Fibroblast of upper back skin (primary cell): ENCODE measurements at places on chromosomes 2 and 18.

- no peak for DNase-seq
These were observed 465.1 kb downstream of the LPIN1 start for GRCh38 chr2:12211326-12212175.

DNA sequence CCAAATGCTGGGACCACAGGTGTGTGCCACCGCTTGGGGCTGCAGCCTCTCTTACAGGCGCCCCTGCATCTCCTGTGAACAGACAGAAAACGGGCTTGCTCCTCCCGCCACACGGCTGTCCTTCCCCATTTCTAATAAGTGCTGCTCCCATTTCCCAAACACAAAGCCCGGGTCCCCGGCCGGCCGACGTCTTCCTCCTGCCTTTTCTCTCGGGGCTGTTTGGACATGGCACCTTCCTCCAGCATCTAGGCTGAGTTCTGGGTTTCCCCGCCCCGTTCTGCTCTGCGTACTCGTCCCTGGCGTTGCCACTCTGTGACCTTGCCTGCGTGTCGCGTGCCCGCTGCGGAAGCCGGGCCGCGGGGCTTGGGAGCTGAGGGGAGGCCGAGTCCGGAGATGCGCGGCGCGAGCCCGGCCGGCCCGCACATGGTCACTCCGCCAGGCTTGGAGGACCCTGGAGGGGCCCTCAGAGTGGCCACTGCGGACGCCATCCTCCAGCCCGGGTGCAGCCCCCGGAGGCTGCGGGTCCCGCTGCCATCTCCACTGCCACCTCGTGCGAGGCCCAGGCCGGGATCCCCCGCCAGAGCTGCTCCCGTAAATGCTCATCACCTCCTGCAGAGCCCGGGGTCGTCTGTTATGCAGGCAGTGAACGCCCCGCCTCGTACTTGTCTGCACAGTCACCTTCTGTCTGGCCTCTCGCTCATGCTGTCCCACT, 26.3 kb downstream of the PRELID3A start:
- DNase-seq, result no peak

DNA sequence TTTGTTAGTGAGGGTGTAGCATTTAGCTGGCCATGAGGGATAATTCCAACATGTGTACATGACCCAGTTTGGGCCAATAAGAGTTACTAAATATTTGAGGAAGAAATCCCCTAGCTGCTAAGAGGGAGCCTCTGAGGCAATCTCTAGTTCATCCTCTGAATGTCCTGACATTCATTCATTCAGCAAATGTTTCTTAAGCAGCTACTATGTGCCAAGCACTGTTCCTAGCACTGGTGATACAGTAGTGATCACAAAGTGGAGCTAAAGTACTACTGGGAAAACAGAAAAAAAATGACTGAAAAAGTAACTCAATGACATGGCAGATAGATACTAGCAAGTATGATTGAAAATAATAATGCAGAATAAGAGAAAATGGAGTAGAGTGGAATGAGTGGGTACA, 79.8 kb upstream of the PID1 start:
- no peak for DNase-seq

DNA sequence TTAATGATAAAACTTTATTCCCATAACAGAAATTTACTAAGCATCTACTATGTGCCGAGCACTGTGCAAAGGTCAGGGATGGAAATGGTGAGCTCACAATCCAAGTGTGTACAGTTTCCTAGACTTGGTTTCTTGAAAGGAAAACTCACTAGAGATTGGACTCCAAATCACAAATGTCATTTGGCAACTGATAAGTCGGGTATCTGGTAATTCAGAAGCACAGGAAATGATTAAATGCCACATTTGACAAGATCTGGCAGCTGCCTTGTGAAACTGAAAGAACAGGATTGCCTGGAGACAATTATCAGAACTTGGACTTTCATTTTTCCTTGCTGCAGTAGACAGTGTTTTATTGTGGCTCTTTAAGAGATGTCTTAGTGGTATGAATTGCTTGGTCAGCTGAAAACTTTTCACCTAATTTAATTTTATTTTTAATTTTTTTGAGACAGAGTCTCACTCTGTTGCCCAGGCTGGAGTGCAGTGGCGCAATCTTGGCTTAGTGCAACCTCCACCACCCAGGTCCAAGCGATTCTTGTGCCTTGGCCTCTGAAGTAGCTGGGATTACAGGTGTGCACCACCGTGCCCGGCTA, 19.2 kb downstream of the ITGA6 start:
- DNase-seq, result no peak

DNA sequence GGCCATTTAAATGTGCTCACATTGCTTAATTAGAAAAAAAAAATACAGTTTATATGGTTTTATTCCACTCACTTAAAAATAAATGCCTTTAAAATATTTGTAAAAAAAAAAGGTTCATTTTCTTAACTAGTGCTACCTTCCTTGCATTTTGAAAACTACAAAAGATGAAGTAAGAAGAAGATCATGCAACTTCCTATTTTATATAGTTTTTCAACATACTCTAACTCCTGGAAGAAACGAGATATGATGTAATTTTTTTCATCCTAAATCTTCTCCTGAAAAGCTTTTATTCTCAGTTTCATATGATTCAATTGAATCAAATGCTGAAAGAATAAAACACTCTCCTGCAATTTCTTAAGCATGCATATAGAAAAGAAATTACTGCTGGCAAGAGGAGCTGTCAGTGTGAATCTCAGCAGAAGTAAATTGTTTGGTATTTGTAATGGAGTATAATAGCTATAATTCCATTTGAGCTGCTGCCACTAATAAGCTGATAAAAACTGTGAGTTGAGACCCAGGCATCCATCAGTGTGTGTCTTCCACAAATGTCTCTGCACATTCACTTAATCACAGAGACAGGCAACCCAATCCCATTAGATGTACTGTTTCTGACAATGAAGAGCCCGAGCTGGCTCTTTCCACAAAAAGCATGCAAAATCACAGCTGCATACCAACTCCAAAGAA, 3.7 kb downstream of the FTCDNL1 start:
- no peak for DNase-seq

DNA sequence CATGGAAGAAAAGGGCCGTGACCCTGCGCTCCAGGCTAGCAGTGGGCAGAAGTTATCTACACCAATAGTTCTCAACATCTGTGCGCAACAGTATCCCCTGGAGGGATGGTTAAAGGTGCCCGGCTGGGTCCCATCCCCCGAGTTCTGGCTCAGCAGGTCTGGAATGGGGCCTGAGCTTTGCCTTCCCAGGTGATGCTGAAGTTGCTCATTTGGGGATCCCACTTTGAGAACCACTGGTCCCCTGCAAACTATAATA, 31.1 kb downstream of the DNMT3A start:
- no peak for DNase-seq

DNA sequence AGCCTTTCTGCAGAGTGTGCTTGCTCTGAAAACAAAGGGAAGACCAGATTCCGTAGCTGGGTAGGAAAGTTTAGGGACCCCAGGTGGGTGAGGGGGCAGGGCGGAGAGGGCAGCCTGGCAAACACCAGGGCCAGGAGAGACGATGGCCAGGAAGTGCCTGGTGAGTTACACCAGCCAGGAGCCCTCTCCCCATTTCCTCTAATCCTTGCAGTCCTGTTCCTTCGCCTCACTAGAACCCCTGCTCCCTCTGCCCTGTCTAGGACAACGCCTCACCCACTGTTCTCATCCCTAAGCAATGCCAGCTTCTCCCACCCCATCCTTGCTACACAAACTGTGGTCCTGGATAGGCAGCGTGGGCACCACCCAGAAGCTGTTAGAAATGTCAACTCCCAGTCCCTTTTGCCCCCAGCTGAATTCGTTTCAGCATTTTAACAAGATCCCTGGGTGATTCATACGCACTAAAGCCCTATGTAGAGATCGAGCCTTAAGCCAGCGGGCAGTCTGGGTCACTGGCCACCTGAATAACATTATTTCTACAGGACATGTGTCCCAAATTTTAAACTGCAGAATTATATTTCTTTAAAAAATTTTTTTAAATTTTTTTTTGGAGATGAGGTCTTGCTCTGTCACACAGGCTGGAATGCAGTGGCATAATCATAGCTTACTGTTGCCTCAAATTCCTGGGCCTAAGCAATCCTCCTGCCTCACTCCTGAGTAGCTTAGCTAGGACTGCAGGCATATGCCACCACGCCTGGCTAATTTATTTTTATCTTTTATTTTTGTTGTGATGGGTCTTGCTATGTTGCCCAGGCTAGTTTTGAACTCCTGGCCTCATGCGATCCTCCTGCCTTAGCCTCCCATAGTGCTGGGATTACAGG, 10.9 kb downstream of the WIPF1 start:
- DNase-seq, result peak; percentile 45

GRCh38 chr2:22276696-22277095, 1108.3 kb upstream of the KLHL29 start:
- no peak for DNase-seq

DNA sequence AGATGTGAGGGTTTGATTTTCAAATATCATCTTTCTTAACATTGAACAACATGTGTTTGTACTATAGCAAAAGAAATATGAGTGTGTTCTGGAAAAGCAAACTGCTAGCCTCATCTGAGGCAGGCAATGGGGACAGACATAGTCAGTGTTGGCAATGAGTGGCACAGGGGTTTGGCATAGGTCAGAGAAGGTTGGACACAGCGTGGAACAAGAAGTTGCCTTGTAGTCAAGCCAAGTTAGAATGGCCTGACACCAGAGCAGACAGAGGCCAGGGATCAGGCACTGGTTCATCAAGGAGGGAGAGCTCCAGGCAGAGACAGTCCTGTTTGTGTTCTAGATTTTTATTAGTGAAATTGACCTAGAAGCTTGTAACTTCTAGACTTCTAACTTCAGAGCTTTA, 100.8 kb upstream of the TANK start:
- DNase-seq, result no peak

- DNase-seq, result peak; percentile 77
These were observed 151.8 kb upstream of the STK17B start for GRCh38 chr2:196322973-196323810.

DNA sequence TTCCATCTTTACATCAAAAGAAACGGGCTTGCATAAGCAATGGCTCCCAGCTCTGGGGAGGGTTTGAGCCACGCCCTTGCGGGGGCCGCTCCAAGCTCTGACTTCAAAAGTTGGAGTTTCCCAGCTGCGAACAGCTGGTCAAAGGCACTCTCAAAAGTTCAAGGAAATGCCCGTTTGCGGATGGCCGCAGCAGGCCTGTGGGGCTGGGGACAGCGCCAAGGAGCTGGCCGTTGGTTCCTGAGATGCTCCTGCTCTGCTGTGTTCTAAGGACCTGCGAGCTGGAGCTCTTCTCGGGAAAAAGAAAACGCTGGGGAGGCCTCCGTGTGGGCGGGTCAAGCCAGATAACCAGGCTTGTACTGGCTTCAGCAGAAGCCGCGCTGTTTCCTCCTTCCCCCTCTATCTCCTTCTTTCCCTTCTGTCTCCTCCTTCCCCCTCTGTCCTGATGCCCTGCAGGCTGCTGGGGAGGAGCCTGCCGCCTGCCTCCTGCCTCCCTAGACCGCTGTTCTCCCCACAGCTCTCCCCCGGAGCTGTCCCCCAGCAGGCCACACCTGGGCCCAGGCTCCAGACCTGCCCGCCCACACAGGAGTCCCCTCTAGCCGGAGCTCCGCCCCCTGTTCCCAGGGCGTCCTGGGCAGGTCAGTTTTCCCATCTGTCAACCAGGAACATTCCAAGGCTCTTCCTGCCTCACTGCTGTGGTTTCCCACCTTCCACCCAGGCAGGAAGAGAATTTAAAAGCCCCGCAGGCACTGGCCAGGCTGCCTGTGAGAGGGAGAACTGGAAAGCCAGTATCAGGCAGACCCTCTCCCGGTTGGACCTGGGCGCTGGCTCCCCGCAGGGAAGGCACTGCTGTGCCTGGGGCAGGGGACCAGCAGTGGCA, 14.1 kb downstream of the KLF11 start:
- peak; percentile 69 for DNase-seq

DNA sequence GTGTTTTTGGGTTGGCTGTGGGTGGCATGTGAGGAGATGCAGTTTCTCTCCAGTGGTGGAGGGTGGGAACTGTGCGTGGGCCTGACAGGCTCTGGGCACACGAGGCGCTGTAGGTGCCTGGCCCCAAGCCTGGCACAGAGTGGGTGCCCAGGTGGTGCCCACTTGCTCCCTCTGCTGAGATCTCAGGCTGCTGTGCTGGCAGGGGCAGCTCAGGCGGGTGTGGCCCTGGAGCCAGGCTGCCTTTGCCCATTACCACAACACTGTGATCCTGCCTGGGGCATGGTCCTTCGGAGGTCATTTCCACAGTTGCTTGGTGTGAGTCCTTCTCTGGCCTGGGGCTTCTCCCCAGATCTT, 20.4 kb downstream of the TSHZ1 start:
- DNase-seq, result no peak

GRCh38 chr2:230877116-230877758, 12.5 kb downstream of the ITM2C start:
- DNase-seq, result no peak

DNA sequence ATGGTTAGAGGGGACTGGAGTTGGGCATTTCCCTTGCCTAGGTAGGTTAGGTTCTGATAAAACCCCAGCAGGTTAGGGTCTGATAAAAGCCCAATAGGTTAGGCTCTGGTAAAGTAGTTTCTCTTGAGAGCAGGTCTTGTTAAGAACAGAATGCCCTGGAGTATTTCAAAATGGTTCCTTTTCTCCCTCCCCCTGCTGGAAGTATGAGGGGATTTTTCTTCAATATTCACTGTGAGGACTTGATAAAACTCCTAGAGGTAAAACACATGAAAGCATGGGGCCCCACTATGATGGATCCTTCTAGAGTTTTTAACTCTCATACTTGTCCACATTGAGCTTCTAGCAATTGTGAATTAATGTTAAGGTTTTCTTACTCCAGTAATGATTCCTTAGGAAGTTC, 27.6 kb downstream of the ANKAR start:
- no peak for DNase-seq

GRCh38 chr2:208077276-208077675, 47.0 kb downstream of the CRYGD start:
- peak; percentile 61 for DNase-seq

GRCh38 chr2:127342101-127342500, 45.7 kb downstream of the MAP3K2 start:
- DNase-seq, result no peak

DNA sequence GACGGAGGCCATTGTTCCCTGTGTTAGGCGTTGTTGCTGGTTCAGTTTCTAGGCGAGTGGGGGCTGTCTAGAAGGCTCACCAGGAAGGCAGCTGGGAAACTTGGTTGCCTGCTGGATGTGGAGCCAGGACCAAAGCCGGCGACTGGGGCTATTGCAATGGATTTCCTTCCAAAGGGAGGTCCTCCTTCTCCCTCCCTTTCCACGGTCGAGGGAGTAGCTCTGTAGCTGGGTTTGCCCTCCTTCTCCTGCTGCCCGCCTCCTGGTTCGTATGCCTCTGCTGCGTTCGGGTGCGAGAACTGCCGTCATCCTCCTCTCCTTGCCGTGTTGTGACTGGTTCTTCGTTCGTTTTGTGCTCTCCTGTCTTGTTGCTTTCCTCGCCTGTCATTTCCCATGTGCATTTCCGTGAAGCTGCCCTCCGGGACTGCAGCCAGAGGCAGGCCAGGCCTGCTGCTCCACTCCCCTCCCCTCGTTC, 203.4 kb downstream of the NEDD4L start:
- DNase-seq, result no peak

GRCh38 chr2:121382744-121383143, 97.7 kb upstream of the TFCP2L1 start:
- no peak for DNase-seq

- DNase-seq, result no peak
These were observed 464.9 kb downstream of the CDH2 start for GRCh38 chr18:27712066-27712465.
